Stimulated activated CD4-positive, alpha-beta T cell treated with anti-CD3 and anti-CD28 coated beads, Interleukin-4, amount 100 ng/mL, for 1 hour (primary cell): ENCODE measurements at places on chromosomes 6 and 20.
A peak's percentile ranks its signal among the peaks of the same experiment; 100 is the strongest.

GRCh38 chr6:82589509-82590206 is 226.0 kb downstream of the TPBG start:
- DNase-seq: no peak

DNA sequence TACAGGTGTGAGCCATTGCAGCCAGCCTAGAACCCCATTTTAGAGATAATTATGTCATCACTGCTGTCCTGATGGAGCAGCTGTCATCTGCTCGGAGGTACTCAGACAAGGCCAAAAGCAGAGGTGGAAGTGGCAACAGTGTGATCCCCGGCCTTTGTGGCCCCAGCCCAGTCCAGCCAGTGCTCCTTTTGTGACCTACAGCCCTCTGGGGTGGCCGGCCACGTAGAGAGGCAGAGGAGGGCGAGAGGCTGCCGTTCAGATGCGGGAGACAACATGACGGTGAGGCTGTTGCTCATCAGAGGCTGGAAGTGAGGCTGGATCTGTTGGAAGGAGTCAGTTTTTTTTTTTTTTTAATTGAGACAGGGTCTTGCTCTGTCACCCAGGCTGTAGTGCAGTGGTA is 32.8 kb downstream of the EFCAB8 start:
- DNase-seq: no peak

GRCh38 chr20:22466447-22467171 is 117.8 kb downstream of the FOXA2 start:
- DNase-seq: no peak

- DNase-seq: no peak
These were observed 110.0 kb downstream of the SAMD5 start for GRCh38 chr6:147618457-147618856.

- no peak for DNase-seq
These were observed 25.3 kb downstream of the CASS4 start for GRCh38 chr20:56437196-56437960.

DNA sequence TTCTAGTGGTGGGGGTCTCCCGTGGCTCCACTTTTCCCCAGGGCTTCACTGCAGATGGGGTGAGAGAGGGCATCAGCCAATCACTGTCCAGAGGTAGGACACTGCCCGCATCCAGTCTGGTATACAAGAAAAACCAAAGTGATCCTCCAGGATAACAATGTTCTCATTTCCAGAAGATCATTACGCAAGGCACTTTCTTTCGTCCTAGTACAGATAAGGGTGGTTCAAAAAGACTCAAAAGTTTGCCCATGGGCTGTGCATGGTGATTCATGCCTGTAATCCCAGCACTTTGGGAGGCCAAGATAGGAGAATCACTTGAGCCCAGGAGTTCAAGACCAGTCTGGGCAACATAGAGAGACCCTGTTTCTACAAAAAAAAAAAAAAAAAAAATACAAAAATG is 16.4 kb downstream of the GMDS start:
- DNase-seq: no peak

DNA sequence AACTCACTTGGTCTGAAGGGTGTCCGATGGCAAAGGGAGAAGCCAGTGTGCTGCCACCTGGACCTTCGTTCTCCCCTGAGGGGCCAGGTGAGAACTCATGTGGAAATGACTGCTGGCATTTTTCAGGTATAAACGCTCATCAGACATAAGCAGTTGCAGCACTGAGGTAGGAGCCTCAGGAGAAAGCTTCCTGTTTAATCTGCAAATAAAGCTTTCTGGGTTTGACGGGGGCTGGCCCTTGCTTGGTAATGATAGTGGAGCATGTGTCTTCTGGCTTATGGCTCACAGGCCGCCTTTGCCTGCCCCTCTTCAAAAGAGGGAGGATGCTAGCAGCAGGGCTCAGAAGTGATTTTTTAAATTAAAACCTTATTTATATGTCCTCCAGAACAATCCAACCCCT is 122.1 kb upstream of the SLC24A3 start:
- no peak for DNase-seq

- no peak for DNase-seq
These were observed 2.9 kb upstream of the FOXS1 start for GRCh38 chr20:31848088-31848999.

DNA sequence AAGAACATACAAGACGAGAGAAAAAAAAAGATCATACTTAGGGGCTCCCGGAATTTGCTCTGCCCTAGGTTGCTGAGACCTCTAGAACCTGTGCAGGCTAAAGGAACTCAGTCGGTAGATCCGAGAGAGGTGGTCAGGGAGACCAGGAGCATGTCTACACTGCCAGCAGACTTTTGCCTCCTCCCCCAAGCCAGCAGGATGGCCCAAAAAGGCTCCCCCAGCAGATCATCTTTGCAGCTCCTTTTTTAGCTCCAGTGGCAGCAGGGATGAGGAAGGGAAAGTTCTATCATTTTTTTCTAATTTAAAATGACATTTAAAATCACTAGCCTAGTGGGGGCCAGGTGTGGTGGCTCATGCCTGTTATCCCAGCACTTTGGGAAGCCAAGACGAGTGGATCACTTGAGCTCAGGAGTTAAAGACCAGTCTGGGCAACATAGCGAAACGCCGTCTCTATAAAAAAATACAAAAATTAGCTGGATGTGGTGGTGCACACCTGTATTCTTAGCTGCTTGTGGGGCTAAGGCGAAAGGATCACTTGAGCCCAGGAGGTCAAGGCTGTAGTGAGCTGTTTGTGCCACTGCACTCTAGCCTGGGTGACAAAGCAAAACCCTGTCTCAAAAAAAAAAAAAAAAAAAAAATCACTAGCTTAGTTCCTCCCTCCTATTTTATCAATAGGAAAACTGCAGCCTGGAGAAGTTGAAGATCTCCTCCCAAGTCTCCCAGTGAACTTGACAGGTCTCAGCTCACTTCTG is 69.3 kb upstream of the MYL9 start:
- no peak for DNase-seq

- no peak for DNase-seq
These were observed 166.8 kb upstream of the GRIK2 start for GRCh38 chr6:101226677-101227135.

DNA sequence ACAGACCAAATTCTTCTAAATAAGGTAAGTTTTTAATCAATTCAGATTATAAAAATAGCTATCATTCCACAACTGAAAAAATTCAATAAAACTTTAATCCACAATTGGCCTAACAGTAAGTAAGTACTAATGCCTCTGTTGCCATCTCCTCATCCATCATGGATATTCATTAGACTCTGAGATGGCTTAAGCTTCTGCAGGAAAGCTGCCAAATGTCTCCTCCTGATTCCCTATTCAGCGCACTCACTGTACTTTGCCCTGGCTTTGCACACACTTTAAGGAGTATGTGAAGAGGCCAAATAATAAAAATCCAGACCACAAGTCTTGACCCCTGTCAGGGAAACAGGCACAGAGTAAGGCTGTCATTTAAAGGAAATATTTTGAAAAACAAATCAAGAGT is 23.6 kb downstream of the PGM3 start:
- DNase-seq: no peak

GRCh38 chr6:4270001-4270400 is 134.6 kb upstream of the ECI2 start:
- no peak for DNase-seq

DNA sequence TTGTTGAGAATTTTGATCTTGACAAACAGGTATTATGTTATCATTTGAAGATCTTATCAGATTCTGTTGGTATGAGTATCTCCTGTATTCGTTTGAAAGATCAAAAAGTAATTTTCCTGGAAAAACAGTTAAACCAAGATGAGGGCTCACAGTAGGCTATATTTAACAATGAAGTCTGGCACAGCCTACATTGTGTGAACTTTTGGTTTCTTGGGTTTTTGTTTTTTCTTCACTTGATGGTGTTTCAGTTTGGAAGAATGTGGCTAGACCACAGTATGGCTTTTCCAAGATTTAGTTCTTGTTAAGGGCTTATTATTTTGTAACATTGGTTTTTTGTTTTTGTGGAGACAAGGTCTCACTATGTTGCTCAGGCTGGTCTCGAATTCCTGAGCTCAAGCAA is 306.4 kb downstream of the CDKAL1 start:
- no peak for DNase-seq

- DNase-seq: no peak
These were observed 23.4 kb upstream of the HLA-DQB1 start for GRCh38 chr6:32689531-32690501.

DNA sequence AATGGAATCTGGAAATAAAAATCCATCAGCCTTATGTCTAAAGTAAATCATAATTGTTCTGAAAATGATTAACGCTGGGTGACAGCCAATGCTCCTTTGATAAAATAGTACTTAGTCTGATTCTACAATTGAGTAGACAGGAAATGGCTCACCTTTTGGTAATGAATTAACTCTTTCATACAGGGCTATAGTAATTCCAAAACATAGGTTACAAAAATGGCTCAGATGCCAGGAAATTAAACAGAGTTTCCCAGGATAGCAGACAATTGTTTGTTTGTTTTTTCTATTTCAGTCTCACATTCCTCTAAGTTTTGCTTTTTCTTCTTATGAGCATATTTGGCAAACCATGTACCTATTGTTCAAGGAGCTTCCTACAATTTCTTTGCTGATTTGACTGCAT is 257.2 kb upstream of the EPHA7 start:
- no peak for DNase-seq

- DNase-seq: no peak
These were observed 229.3 kb upstream of the ECI2 start for GRCh38 chr6:4364711-4365110.

DNA sequence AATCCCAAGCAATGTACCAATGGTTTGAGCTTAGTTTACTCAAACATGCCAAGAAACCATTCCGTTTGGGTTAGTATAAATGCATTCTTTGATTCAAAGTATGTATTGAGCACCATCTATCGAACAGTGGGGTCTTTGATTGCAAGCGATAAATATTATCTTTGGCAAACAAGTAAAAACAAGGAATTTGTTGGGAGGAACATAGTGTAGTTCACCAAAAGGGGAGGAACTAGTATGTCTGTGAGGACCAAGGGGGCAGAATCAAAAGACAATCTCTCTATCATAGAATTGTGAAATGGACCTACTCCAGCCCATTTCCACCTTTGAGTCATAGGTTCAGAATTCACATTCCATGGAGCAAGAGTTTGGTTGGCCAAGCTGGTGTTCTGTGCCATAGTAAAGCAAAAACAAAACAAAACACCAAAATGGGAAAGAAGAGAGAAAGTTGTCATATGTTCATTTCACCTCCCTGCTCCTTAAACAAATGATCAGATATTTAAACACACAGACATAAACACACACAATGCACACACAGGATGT is 266.0 kb downstream of the TSHZ2 start:
- DNase-seq: no peak

DNA sequence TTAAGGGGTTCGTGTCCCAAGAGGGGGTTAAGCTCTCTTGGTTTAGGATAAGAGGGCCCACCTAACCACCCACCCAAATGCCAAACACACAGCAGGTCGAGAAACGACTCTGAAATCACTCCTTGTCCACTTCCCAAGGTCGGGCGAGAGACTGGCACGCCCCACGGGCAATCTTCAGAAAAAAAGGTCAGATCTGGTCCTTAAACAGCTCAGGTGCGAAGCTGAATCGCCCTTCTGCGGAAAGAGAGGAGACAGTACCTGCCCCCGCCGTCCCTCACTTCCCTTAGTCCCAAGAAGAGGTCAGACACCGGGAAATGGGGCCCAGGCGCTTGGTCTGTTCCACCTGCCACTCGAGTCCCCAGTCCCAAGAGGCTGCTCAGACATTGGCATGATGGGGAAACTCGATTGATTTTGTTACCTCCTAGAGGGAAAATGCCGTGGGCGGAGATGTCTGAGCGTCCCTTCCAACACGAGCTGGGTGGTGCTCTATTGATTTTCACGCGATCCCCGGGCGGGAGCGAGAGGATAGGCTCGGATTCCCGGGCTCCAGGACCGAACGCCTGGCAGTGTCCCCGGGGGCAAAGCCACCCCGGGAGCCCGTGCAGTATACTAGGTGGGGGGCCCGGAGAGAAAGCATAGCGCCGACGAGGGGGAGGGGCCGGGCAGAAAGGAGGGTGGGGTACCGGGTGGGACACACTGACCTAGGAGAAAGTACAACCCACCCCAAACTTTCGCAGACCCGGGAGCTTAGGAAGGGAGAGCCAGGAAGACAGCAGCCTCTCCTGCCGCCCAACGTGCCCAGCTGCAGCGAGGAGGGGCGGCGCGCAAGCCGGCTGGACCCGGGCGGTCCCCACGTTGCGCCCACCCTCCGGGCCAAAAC is 1.1 kb upstream of the SAMD5 start:
- DNase-seq: no peak

DNA sequence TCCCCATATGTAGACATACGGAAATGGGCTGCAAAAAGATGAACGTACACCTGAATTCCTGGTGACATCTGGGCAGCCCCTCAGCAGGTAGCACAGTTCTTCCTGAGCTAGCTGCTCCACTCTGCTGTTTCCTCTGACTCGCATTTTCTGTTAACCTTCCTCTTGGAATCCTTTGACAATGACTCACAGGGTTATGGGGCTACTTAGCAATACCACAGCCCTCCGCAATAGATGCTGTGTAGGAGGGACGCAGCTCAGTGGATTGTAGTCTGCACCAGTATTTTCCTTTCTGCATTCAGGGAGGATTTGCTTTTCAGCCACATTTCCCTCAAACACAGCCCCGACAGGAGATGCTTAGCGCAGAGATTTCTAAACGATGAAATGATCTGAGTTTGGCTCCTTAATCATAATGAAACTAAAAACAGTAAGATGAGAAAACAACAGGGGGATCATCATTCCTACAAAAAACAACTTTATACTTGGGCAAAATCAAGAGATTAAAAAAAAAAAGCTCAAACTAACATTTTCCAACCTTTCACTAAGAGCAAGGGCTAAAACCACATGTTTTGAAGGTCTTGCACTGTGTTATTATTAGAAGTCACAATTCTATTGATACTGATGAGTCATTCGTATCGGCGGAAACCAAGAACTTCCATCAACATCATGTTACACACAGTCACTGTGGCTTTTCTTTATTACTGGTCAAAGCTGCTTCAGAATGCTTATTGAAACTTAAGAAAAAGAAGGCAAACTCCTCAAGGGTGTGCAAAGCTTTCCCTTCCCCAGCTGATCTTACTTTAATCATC is 12.2 kb downstream of the BACH2 start:
- peak; percentile 32 for DNase-seq

DNA sequence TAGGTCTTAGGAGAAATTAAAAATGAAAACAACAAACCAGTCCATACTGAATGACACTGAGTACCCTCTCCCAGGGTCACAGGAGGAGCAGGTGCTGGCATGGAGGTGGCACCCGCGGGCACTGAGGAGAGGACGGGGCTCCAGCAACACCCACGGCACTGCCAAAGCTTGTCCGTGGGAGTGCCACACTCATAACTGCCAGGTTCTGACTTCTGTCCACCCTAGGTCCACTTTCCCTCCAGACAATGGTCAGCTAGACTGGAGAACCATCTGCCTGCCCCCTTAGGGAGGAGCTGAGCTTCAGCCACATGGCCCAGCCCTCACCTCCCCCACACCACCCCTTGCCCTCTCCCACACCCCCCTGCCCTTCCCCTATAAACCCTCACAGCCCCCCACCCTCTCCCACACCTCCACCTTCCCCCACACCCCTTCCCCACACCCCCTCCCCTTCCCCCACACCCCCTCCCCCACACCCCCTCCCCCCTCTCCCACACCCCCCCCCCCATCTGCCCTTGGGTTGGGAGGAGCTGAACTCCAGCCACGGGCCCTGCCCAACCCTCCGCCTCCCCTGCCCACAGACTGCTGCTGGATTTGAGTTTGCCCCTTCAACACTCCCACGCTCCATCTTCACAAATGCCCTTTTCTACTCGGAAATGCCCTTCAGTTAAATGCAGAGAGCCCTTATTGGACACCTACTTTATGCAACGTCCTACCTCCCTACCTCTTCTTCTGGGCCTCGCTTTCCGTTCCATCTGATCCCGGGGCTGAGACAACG is 129.6 kb downstream of the TAF4 start:
- DNase-seq: no peak
